ENCODE measurements at places on chromosomes 5 and 9. TPM values are rescaled to one million over a fixed set of nuclear protein-coding genes. Genes with fewer than 3 reads are reported as not detected.

DNA sequence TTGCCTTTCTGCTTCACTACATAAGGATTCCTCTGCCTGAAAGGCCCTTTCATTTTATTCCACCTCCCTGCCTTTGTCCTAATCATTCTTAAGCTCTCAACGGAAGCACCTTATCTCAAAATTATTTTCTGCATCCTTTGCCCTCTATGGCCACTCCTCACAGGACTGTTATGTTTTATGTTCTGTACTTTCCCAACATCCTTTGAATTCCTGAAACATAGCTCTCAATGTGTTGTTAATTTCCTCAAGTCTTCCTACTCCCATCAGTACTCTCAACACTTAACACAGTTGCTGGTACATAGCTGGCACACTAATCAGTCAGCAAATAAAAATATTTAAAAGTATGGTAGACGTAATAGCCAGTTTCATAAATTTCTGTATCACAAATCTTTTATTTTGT, 193.0 kb downstream of the RFX3 start:
- DNase-seq, result no peak
- no peaks in the 10 kb centered on the region for H3K36me3 ChIP-seq
- H3K27me3 ChIP-seq, result no peaks in the 10 kb centered on the region
- peaks cover 20% of the 10 kb centered on the region for H3K4me1 ChIP-seq
- no peak overlapping the region for H3K27ac ChIP-seq

NEUROG1 gene
- not detected for total RNA-seq

DNA sequence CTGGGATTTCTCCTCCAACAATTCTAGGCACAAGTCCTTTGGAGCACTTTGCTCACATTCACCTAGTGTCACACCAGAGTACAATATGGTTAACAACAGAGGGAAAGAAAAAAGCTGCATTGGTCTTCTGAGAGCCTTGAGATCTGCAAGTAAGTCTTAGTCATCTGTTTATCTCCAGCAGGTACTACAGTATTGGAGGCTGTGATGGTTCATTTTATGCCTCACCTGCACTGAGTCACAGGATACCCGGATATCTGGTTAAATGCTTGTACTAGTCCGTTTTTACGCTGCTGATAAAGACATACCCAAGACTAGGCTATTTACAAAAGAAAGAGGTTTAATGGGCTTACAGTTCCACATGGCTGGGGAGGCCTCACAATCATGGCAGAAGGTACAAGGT, 525.0 kb downstream of the NR2F1-AS1 start:
- H3K27me3 ChIP-seq, result no peaks in the 10 kb centered on the region
- H3K27ac ChIP-seq, result no peak overlapping the region
- no peak overlapping the region for H3K4me3 ChIP-seq
- H3K36me3 ChIP-seq, result no peaks in the 10 kb centered on the region
- no peak for DNase-seq
- H3K4me1 ChIP-seq, result no peaks in the 10 kb centered on the region

NREP gene
- total RNA-seq, result 21.6 TPM

DNA sequence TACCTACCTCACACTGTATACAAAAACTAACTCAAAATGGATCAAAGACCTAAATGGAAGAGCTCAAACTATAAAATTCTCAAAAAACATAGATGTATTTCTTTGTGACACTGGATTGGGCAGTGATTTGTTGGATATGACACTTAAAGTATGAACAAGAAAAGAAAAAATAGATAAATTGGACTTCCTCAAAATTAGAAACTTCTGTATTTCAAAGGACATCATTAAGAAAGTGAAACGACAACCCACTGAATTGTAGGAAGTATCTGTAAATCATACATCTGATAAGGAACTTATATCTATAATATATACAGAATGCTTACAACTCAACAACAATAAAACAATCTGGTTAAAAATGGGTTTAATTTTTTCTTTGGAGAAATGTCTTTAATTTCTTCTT, 96.7 kb downstream of the NRG2 start:
- H3K4me3 ChIP-seq, result no peak overlapping the region
- no peaks in the 10 kb centered on the region for H3K4me1 ChIP-seq
- no peak overlapping the region for H3K27ac ChIP-seq
- DNase-seq, result no peak

GRCh38 chr5:138659561-138659960, 84.4 kb upstream of the HSPA9 start:
- H3K27me3 ChIP-seq, result peaks cover 8% of the 10 kb centered on the region
- DNase-seq, result no peak
- peaks cover 16% of the 10 kb centered on the region for H3K4me1 ChIP-seq
- H3K27ac ChIP-seq, result no peak overlapping the region
- H3K36me3 ChIP-seq, result no peaks in the 10 kb centered on the region

DNA sequence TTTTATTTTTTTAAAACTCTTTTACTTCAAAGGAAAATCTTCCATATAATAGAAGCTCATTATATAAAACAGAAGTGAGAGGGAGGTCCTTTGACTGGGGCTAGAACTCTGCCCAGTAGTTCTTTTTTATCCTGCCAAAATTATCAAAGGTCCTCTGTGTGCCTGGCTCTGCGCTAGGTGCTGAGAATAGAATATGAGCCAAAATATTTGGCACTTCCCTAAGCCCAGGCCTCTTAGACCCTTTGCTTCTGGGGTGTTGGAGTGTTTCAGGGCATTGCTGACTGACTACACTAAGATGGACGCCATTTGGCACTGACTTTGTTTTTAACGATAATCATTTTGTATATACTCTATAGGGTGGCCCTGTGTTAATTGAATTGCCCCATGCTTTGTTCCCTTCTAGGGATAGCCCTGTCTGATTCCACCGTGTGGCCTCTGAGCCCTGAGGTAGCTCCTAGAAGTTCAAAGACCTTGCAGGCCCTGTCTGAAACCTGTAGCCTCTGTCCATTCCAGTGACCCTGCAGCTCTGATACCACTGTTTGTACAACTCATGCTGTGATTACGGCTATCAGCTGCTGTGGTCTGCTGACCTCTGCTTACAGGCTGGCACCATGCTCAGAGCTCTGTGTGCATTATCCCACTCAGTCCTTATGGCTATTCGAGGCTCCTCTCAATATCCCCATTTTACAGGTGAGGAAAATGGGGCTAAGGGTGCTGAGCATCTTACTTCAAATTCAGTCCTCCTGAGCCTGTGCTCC, 84.3 kb upstream of the SHB start:
- no peak for DNase-seq
- peaks cover 5% of the 10 kb centered on the region for H3K27me3 ChIP-seq
- no peaks in the 10 kb centered on the region for H3K4me1 ChIP-seq
- H3K36me3 ChIP-seq, result no peaks in the 10 kb centered on the region
- H3K4me3 ChIP-seq, result no peak overlapping the region

GRCh38 chr5:78893940-78894677, 91.0 kb downstream of the ARSB start:
- H3K27ac ChIP-seq, result no peak overlapping the region
- no peak overlapping the region for H3K4me3 ChIP-seq
- peaks cover 10% of the 10 kb centered on the region for H3K4me1 ChIP-seq
- no peak for DNase-seq

FSD1L gene
- total RNA-seq, result 7.2 TPM

DEPDC1B gene
- total RNA-seq, result 0.30 TPM

- H3K4me3 ChIP-seq, result no peak overlapping the region
- H3K27ac ChIP-seq, result no peak overlapping the region
- peaks cover 7% of the 10 kb centered on the region for H3K4me1 ChIP-seq
Measured at GRCh38 chr9:134738869-134739659, 97.5 kb downstream of the COL5A1 start.

INSYN2B gene
- total RNA-seq, result not detected

DNA sequence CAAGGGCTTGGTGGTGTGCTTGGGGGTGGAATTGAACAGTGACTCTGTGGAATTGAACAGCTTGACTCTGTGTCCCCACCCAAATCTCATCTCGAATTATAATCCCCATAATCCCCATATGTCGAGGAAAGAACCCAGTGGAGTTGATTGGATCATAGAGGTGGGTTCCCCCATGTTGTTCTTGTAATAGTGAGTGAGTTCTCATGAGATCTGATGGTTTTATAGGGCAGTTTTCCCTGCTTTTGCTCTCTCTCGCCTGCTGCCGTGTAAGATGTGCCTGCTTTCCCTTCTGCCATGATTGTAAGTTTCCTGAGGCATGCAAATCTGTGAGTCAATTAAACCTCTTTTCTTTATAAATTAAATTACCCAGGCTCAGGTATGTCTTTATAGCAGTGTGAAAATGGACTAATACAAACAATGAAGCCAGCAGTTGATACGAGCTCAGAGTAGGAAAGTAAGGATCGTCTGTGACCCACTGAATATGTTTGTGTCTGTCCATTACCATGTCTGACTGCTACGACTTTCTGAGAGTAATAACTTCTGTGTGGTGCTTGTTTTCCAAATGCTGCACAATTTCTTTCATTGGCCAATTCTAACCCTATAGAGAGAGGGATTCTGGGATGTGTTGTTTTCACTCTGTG, 17.9 kb upstream of the RICTOR start:
- H3K36me3 ChIP-seq, result no peaks in the 10 kb centered on the region
- H3K4me1 ChIP-seq, result no peaks in the 10 kb centered on the region
- H3K27me3 ChIP-seq, result no peaks in the 10 kb centered on the region
- no peak overlapping the region for H3K27ac ChIP-seq
- H3K4me3 ChIP-seq, result no peak overlapping the region

SPINK1 gene
- total RNA-seq, result not detected

Measured in lower lobe of right lung (tissue), 2 donors.